WERI-Rb-1 (cell line): ENCODE measurements at places on chromosomes 11 and 22.
A peak's percentile ranks its signal among the peaks of the same experiment; 100 is the strongest.

GRCh38 chr11:61442616-61443015 is 12.7 kb downstream of the SDHAF2 start:
- no peak for DNase-seq

DNA sequence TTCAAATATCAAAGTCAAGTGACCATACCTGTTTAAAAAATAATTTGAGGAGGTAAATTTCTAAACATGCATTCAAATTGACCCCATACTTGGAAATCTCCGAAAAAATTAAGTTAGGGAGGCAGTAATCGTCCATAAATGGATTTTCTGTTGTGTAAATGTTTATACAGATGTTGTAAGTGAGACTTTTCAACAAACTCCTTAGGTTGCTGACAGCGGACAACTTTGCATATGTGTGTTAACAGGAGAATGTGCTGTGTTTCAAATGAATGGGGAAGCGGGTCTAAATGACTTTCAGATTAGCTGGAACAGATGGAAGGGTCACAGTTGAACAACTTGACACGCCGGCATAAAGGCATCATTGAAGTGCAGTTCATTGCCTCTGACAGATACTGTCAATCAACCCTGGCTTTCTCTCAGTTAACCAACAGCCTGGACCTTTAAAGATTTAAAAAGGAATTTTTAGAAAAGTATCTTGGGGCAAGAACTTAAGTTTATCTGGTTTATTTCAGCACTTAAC is 98.2 kb upstream of the DBX1 start:
- DNase-seq: peak; percentile 77

- no peak for DNase-seq
Observed at GRCh38 chr11:112880495-112880894, 80.7 kb upstream of the NCAM1 start.

GRCh38 chr11:65855927-65856363 is 2.0 kb downstream of the CFL1 start:
- DNase-seq: no peak

DNA sequence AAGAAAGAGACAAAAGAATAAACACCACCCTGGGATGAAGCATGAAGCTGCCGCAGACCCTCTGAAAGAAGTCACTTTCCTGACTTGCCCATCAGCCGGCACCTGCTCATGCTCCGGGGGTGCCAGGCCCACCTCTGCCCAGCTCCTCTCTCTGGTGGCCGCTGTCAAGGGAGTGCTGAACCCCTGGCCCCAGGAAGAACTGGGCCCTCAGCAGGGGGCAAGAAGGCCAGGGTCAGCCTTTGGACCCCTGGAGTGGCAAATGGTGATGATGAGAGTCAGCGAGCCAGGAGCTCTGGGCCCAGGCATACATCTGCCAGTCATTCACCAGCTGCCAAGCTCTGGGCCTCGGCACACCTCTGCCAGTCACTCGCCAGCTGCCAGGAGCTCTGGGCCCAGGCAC is 17.4 kb downstream of the TTLL8 start:
- DNase-seq: no peak
